Colonic mucosa (tissue), 4 donors: ENCODE measurements at places on chromosomes 2 and 18. TPM values are rescaled to one million over a fixed set of nuclear protein-coding genes. Genes with fewer than 3 reads are reported as not detected.

- H3K4me1 ChIP-seq = peaks cover 4% of the 10 kb centered on the region
- H3K27ac ChIP-seq = no peak overlapping the region
- H3K4me3 ChIP-seq = no peak overlapping the region
Measured at GRCh38 chr2:231263118-231263831, 64.8 kb downstream of the ARMC9 start.

- H3K4me3 ChIP-seq = no peak overlapping the region
- no peaks in the 10 kb centered on the region for H3K27me3 ChIP-seq
- no peak for DNase-seq
- H3K4me1 ChIP-seq = no peaks in the 10 kb centered on the region
- no peaks in the 10 kb centered on the region for H3K36me3 ChIP-seq
- no peak overlapping the region for H3K27ac ChIP-seq
Measured at GRCh38 chr2:234003972-234004617, 46.4 kb upstream of the SPP2 start.

UGT1A4 gene
- 1.8 TPM for total RNA-seq

DNA sequence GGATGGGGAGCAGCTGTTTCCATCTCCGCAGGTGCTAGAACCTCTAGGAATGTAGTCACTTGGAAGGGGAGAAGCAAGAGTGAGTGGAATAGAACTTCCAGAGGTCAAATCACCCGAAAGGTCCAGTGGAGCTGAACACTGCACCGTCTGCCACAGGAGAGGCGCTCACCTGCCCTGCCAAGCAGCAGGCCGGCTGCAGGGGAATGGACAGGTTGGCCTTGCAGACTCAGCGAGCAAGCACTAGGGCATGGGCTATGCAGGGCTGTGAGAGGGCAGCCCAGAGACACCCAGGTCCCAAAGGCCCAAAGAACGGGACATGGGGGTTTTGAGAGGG, 214.2 kb downstream of the TNS1 start:
- no peak for DNase-seq
- no peaks in the 10 kb centered on the region for H3K4me1 ChIP-seq
- H3K27ac ChIP-seq = no peak overlapping the region
- no peaks in the 10 kb centered on the region for H3K36me3 ChIP-seq
- H3K27me3 ChIP-seq = no peaks in the 10 kb centered on the region

DNA sequence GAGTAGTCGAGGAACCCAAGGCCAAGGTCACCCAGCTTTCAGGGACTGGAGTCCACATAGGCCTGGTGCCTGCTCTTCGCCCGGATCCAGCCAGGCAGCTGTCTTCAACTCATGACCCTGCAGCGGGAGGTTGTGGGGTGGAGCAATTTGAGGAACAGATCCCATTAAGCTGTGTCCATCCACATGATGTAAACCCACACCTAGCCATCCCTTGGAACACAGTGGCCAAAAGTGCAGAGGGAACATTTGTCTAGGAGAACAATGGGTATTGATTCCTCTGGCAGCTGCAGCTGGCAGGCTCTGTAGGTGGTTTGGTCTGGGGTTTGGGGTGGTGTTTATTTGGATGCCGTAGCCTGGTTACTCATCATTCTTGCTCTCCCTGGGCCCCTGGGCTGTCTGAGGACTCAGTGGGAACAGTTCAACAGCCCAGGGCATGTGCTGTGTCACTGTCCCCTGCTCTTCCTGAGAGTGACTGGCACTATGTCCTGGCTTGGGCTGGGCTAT, 99.4 kb downstream of the TFCP2L1 start:
- DNase-seq = no peak
- no peaks in the 10 kb centered on the region for H3K4me1 ChIP-seq
- H3K36me3 ChIP-seq = no peaks in the 10 kb centered on the region
- H3K4me3 ChIP-seq = no peak overlapping the region
- H3K27ac ChIP-seq = no peak overlapping the region
- no peaks in the 10 kb centered on the region for H3K27me3 ChIP-seq

DNA sequence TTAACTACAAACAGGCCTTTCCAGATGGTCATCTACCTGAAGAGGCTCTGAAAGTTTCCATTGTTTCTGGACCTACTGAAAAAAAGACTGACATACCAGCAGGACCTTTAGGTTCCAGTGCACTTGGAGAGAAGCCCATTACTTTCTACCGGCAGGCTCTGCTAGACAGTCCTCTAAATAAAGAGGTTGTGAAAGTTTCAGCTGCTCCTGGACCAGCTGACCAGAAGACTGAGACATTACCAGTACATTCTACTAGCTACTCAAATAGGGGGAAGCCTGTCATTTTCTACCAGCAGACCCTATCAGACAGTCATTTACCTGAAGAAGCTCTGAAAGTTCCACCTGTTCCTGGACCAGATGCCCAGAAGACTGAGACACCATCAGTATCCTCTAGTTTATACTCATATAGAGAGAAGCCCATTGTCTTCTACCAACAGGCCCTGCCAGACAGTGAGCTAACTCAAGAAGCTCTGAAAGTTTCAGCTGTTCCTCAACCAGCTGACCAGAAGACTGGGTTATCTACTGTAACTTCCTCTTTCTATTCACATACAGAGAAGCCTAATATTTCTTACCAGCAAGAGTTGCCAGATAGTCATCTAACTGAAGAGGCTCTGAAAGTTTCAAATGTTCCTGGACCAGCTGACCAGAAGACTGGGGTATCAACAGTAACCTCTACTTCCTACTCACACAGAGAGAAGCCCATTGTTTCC, 65.8 kb downstream of the ALMS1 start:
- H3K36me3 ChIP-seq = no peaks in the 10 kb centered on the region
- no peak overlapping the region for H3K27ac ChIP-seq
- H3K4me3 ChIP-seq = no peak overlapping the region
- H3K4me1 ChIP-seq = no peaks in the 10 kb centered on the region

GRP gene
- not detected for total RNA-seq

DNA sequence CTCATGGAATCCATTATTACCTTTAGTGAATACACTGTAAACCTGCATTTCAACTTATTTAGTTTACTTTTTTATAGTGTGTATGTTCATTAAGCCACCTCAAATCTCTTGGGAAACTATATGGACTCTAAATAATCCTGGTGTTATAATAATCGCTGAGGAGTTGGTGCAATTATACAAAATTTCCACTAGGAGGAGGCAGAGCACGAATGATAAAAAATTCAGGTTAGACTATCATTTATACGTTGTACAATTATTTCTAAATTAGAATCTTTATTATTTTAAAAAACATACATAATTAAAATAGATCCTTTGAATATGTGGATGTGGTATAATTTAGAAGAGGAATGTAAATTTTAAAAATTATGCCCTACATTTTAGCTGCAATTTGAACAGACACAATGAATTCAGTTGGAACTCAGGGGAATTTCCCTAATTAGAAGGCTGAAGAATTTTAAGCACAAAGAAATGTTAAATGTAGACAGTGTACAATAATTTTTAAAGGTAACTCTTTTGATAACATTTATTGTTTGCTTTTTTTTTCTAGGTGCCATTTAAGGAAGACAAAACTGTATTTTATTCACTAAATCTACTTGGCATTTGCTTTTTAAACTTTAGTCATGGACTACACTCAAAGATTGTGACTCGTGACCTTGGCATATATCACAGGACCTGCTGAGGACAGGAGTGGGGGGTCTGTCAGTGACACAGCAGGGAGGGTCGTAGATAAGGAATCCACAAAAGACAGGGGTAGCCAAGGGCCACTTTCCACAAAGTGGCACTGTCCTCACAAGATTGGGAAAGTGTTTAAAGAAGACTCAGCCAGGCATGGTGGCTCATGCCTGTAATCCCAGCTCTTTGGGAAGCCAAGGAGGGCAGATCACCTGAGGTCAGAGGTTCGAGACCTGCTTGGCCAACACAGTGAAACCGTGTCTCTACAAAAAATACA, 45.5 kb downstream of the RAB12 start:
- DNase-seq = no peak
- no peaks in the 10 kb centered on the region for H3K27me3 ChIP-seq
- no peaks in the 10 kb centered on the region for H3K4me1 ChIP-seq
- no peak overlapping the region for H3K4me3 ChIP-seq

- DNase-seq = no peak
- H3K4me1 ChIP-seq = no peaks in the 10 kb centered on the region
- no peaks in the 10 kb centered on the region for H3K27me3 ChIP-seq
- no peak overlapping the region for H3K4me3 ChIP-seq
- no peak overlapping the region for H3K27ac ChIP-seq
Measured at GRCh38 chr2:182977463-182977862, 60.8 kb downstream of the NCKAP1 start.

DNA sequence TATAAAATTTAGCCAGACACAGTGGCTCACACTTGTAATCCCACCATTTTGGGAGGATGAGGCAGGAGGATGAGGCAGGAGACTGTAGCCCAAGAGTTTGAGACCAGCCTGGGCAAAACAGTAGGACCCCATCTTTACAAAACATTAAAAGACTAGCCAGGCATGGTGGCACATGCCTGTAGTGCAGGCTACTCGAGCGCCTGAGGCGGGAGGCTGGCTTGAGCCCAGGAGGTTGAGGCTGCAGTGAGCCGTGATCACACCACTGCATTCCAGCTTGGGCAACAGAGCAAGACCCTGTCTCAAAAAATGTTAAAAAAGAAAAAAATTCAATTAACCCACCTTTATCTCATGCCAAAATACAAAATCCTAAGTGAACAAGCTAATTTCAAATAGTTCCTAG, 4.0 kb downstream of the REV1 start:
- no peaks in the 10 kb centered on the region for H3K36me3 ChIP-seq
- DNase-seq = no peak
- peaks cover 11% of the 10 kb centered on the region for H3K4me1 ChIP-seq

DCTN1 gene
- total RNA-seq = 114 TPM

HOXD3 gene
- 4.6 TPM for total RNA-seq

DNA sequence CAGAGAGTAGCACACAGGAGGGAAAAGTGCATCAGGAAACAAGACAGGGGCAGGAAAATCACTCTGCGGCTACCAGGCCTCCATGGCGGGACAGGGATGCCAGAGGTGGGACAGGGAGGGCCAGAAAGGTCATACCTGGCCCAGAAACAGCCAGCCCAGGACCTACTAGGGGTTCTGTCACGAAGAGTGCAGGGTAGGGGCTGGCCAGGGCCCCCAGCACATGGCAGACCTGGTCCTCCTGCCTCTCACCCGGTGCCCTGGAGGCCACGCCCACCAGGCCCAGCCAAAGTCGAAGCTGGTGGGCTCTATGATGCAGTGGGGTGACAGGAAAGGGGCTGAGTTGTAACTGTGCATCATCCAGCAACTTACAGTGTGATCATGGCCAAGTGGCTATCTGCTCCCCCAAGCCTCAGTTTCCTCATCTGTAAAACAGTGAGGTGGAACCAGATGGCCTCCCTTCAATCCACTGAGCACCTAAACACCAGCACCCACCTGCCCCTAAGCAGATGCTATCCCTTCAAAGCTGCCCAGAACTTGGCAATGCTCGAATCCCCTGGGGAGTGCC, 10.6 kb downstream of the CYP26B1 start:
- H3K27ac ChIP-seq = no peak overlapping the region
- no peak overlapping the region for H3K4me3 ChIP-seq
- no peak for DNase-seq
- H3K36me3 ChIP-seq = no peaks in the 10 kb centered on the region
- no peaks in the 10 kb centered on the region for H3K27me3 ChIP-seq

GRCh38 chr18:28522236-28522635, 345.3 kb upstream of the CDH2 start:
- no peak overlapping the region for H3K27ac ChIP-seq
- DNase-seq = no peak
- no peaks in the 10 kb centered on the region for H3K27me3 ChIP-seq
- no peaks in the 10 kb centered on the region for H3K36me3 ChIP-seq
- no peak overlapping the region for H3K4me3 ChIP-seq

DNA sequence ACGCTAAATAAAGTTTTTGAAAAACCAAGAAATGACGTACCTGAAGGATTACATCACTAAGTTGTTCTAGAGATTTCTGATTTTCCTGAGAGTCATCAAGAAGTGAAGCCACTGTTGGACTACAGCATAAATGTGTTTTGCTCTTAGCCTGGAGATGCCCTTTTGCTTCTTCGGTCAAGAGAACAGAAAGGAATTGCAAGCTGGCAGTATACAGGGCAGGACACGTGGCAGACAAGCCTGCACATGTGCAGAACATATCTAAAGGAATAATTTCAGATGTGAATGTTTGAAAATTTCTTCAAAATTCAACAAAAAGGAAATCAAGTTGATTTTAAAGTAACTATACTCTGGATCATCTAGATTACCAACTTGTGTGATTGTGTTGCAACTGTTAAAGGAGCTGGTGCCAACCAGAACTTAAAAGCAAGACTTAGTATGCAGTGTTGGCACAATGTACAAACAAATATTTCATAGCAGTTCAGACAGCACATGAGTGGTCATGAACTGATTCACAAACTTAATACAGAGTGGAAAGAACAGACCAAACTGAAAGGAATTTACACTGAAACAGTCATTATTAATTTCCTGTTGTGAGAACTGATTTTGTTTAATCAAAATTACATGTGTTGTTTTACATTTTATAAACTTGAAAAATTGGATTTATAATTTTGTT, 100.4 kb upstream of the CD226 start:
- H3K4me1 ChIP-seq = no peaks in the 10 kb centered on the region
- no peak for DNase-seq
- H3K27me3 ChIP-seq = no peaks in the 10 kb centered on the region
- no peaks in the 10 kb centered on the region for H3K36me3 ChIP-seq
- H3K4me3 ChIP-seq = no peak overlapping the region

DNA sequence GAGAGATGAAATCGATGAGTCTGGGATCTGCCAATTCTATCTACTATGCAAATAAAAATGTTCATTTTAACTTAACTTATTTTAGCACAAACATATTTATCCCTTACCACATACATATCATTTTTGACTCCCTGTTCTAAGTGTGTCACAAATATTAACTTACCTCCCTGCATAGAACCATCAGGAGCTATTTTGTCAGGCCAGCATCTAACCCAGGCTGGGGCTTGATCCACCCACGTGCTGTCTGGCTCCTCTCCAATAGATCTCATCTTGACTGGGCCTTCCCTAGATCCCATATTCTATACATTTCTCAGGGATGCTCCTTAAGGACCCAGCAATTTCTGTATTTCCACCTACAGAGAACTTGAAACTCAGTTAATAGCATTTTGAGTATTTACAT, 20.9 kb downstream of the NTSR2 start:
- DNase-seq = no peak
- H3K36me3 ChIP-seq = no peaks in the 10 kb centered on the region
- no peaks in the 10 kb centered on the region for H3K4me1 ChIP-seq

SH3BP4 gene
- total RNA-seq = 29.1 TPM

CRYGD gene
- total RNA-seq = not detected

DNA sequence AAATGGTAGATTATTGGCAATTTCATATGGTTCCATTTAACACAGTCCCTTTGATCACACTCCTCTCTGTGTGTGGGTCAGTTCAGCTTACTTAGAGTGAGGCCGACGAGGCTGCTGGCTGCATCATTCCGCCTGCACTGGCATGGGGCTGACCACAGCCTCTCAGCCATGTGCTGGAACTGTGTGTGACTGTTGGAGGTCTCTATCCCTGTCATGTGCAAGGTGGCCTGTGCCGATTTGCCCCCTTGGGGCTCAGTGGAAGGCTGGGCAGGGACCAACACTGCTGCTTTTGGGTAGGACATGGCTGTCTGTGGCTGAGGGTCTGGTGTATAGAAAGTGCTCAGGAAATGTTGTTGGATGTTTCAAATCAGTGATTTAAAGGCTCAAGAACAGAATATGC, 454.0 kb upstream of the HS6ST1 start:
- no peak overlapping the region for H3K27ac ChIP-seq
- no peak overlapping the region for H3K4me3 ChIP-seq
- no peaks in the 10 kb centered on the region for H3K4me1 ChIP-seq
- no peaks in the 10 kb centered on the region for H3K27me3 ChIP-seq
- no peak for DNase-seq

GRCh38 chr2:2570871-2571270, 239.8 kb upstream of the MYT1L start:
- H3K4me3 ChIP-seq = no peak overlapping the region
- no peak overlapping the region for H3K27ac ChIP-seq
- no peak for DNase-seq
- H3K27me3 ChIP-seq = no peaks in the 10 kb centered on the region
- H3K4me1 ChIP-seq = no peaks in the 10 kb centered on the region
- no peaks in the 10 kb centered on the region for H3K36me3 ChIP-seq

EFR3B gene
- total RNA-seq = 1.7 TPM
